ENCODE measurements at places on chromosomes 16 and 17.

- DNase-seq: no peak
Measured at GRCh38 chr16:29254676-29255495, 151.6 kb downstream of the NPIPB11 start.

DNA sequence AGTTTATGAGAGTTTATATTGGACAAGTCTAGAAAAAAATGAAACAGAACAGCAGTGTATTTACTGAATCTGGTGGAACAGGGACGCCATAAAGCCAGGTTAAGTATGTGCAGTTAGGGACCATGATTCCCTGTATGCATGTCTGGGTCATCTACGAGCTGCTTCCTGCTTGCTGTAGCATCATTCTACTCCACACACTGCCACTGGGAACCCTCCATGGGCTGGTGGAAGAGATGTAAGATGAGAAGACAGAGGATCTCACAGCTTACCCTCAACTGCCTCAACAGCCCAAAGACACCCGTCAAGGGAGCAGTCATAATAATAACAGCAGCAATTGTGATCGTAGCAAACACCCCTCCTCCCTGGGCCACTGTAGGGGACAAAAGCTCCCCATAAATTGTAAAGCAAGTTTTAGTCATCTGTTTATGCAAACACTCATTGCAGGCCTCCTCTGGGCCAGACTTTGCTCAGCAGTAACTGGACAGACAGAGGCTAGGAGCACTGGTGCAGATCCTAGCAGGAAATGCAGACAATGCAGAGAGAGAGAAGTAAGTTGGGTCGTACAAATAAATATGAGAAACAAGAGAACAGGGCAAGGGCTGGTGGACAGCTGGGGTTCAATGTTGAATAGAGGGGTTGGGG, 188.0 kb downstream of the SOX9 start:
- no peak for DNase-seq

GRCh38 chr16:951660-952301, 19.0 kb downstream of the LMF1 start:
- no peak for DNase-seq

DNA sequence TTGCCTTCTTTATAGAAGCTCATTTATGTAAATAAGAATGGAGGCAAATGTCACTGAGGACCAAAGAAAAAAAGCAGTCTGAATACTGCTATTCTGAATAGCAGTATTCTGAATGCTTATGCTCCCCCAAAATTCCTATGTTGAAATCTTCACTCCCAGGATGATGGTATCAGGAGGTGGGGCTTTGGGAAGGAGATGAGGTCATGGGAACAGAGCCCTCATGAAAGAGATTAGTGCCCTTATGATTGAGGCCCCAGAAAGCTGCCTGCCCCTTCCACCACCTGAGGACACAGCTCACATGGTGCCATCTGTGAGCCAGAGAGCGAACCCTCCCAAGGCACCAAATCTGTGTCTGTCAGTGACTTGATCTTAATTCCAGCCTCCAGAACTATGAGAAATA, 28.8 kb downstream of the HEATR6 start:
- no peak for DNase-seq

GRCh38 chr17:38418693-38419507, 9.4 kb upstream of the ARHGAP23 start:
- no peak for DNase-seq

GRCh38 chr16:72124761-72125634, 31.4 kb downstream of the DHX38 start:
- DNase-seq: peak; percentile 22

DNA sequence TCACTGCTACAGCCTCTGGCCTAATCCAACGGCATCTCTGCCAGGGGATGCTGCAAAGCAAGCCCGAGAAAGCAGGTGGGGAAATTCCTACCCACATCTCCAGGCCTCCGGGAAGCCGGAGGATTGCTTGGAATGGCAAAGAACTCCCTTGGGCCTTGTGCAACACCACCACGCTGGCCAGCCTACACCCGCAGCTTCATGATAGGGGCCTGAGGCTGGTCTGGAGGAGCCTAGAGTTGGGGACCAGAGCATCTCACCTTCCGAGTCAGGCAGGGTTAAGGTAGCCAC, 20.3 kb downstream of the GGA3 start:
- DNase-seq: no peak
